ENCODE measurements at places on chromosomes 11 and 22. TPM values are rescaled to one million over a fixed set of nuclear protein-coding genes. Genes with fewer than 3 reads are reported as not detected.

Gene UBE4A
- polyA plus RNA-seq = 21.2 TPM

Gene MUC5AC
- polyA plus RNA-seq = not detected

Gene APOC3
- not detected for polyA plus RNA-seq

Gene SLC16A8
- 2.7 TPM for polyA plus RNA-seq

Gene CARNS1
- 73.3 TPM for polyA plus RNA-seq

Gene ELF5
- polyA plus RNA-seq = not detected

Gene SMIM35
- 0.32 TPM for polyA plus RNA-seq

Gene SYT12
- 0.10 TPM for polyA plus RNA-seq

Gene CALCA
- not detected for polyA plus RNA-seq

Gene FAM83F
- polyA plus RNA-seq = 0.09 TPM

Gene OR52E8
- not detected for polyA plus RNA-seq

Gene TMPRSS13
- 0.19 TPM for polyA plus RNA-seq

Gene MMP12
- polyA plus RNA-seq = not detected

Gene SIDT2
- 37.0 TPM for polyA plus RNA-seq

Gene LIF
- polyA plus RNA-seq = 0.76 TPM

- DNase-seq = no peak
Measured at GRCh38 chr11:88909500-88909899, 156.3 kb downstream of the GRM5 start.

GRCh38 chr11:77340501-77340900, 39.0 kb upstream of the GDPD4 start:
- DNase-seq = no peak

GRCh38 chr11:72231396-72232259, 7.1 kb downstream of the INPPL1 start:
- no peak for DNase-seq

DNA sequence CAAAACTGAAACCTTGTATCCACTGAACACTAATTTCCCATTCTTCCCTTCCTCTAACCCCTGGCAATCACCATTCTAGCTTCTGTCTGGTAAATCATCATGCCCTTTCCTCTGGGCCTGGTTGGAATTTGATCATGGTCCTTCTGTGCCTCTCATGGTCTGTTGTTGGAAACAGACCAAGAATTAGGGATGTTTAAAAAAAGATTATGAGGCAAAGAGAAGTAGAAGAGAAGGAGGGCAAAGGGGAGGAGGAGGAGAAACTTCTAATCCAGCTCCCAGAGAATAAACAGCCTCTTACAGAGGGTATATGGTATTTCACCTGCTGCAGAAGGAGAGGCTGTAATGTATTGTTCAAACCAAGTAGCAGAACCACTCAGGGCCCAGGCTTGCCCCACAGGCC, 10.6 kb downstream of the BCO2 start:
- DNase-seq = no peak

- no peak for DNase-seq
Measured at GRCh38 chr11:46557684-46558151, 36.1 kb downstream of the AMBRA1 start.

DNA sequence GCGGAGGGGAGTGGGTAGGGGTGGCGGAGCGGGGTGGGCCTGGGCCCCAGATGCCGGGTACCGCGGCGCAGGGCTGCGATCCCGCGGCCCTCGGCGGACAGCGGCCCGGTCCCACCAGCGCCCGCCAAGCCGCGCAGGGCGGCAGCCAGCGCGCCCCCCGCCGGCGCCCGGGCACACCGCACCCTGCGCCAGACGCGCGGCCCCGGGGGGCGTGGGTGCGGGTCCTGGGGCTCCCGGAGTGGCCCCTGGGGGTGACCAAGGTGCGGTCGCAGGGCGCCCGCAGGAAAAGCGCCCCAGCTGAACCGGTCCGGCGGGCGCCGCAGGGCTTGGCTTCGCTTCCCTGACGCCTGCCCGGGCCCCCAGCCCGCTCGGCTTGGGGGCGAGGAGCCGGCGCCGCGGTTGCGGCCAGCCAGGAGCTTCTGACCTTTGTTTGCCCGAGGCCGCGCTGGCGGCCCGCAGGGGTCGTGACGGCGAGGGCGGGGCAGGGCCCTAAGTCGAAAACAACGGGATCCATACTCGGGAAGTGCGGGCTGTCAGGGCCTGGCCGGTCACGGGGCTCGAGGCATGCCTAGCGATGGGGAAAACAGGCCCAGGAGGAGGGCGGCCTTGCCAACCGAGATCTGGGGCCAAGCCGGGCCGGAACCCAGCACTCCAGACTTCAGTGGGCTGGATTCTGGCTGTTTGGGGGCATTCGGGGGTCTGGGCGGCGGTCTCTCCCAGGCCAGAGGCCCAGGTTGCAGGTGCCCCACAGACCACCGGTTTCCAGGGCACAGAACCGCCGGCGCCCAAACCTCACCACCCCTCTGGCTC, 581 bp upstream of the AP5B1 start:
- DNase-seq = no peak

GRCh38 chr22:38118182-38118581, 7.7 kb upstream of the BAIAP2L2 start:
- DNase-seq = no peak

GRCh38 chr11:35876786-35877185, 67.1 kb upstream of the LDLRAD3 start:
- no peak for DNase-seq

DNA sequence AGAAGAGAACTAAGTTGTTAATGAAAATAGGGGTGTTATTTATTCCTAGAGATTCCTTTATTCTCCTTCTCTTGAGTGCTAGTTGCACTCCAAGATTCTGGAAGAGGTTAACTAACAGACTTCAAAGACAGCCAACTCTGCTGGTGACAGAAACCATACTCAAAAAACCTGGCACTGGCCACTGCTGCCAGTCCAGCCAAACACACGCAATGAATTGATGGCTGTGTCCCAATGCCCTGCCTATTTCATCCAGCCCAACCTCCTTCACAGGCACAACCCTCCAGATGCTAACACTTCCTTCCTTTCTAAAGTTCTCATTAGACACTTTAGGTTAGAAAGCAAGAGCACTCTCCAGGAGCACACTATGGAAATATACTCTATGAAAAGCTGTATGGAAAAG, 150.8 kb upstream of the C11orf58 start:
- no peak for DNase-seq

- DNase-seq = no peak
Measured at GRCh38 chr11:76210931-76211851, 4.9 kb upstream of the WNT11 start.

DNA sequence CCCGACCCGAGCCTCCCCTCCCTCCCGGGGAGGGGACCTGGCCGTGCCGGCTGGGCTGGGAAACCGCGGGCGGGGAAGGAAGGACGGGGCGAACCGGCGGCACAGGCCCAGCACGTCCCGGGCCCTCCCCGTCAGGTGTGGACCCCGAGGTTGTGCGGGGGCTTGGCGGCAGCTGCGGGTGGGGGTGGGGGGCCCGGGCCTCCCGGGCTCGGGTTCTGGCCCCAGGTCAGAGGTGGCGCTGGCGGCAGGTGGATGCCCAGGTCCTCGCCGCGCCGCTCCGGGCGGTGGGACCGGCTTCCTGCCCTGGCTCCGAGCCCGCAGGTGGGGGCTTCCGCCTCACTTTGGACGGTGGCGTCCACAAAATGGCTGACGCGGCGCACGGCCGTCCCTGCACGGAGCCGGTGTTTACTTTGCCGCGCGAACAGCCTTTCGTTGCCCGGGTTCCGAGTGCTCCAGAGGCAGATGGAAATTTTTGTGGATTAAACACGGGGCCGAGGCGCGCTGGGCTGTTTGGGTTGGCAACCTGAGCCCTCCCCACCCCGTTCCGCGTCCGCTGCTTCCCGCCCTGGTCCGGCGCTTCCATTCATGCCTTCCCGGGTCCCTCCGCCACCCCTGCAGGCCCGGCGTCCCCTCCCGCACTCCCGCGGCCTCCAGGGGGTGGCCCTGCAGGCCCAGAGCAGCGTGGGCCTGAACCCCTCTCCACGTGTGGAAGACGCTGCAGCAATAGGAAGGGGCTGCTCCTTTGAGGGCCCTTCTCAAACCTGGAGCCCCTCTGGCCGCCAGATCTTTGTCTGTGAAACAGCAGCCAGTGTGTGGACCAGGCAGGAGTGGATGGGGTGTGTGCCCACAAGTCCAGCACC, 92.0 kb upstream of the KCNQ1OT1 start:
- no peak for DNase-seq

- DNase-seq = no peak
Measured at GRCh38 chr11:65301491-65302329, 13.0 kb upstream of the CDC42EP2 start.

GRCh38 chr11:1412377-1413095, 22.8 kb downstream of the BRSK2 start:
- DNase-seq = no peak

DNA sequence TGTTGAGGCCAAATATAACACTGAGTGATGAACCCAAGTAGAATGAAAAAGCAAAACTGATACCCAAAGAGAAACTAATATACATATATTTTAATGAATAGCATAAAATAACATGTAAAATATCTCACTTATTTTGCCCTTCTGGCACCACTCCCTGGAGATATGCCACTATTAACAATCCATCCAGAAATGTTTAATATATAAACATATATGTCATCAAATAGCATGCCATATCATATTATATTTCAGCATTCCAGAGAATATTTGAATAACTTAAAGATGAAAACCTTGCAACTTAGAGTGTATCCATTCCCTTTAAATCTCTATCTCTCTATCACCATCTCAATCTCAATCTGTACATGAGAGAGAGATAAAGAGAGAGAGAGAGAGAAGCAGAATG, 1073.3 kb upstream of the RAG2 start:
- no peak for DNase-seq

DNA sequence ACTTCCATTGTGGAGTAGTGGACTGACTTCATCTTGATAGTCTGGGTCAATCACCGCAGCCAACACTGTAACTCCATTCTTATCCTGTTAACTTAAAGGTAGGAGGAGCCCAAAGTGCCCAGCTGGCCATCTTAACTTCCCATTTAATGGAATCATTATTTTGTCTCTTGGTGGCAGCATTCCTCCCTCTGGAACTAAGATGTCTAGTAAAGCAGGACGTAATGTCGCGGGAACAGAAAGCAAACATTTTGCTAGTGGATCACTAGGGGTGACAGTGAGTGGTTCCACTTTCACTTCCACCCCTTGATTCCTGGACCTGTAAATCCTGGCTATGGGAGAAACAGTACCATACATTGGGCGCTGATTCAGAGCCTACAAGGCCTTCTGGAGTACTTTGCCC, 71.4 kb downstream of the GAB4 start:
- no peak for DNase-seq

DNA sequence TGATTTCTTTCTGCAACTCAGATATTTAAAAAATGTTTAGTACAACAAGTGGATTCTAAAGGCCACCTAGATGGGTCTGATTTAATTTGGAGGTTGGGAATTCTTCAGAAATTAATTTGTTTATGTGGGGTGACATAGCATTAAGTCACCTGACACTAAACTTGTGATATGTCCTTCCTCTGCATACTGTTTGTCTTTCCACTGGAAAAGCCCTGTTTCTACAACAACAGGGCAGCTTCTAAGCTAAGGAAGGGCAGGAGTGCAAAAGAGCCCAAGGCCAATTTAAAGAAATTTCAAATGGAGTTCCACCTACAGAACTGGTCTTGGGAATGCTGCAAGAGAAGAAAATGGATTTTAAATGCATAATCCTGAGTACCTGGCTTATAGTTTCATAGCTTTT, 319.2 kb downstream of the SOX6 start:
- no peak for DNase-seq

GRCh38 chr22:39655004-39655579, 84.5 kb downstream of the CACNA1I start:
- DNase-seq = no peak

GRCh38 chr22:50082197-50082715, 3.0 kb downstream of the MLC1 start:
- DNase-seq = no peak

DNA sequence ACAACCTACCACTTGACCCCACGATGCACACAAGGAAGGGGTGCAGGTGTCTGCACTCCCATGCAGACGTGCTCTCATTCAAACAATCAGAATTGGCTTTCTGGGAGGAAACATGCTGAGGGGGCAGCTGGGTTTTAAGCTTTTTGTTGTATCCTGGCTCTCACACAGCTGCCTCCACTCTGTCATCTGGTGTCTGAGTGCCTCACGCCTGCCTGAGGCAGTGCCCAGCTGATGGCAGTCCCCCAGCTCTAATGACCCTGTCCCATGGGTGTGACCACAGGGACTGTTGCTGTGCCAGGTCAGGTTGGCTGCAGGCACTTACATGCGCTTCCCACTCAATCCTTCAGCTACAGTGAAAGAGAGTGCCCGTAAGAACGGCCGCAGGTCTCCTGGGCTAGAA, 53.7 kb downstream of the ARFGAP3 start:
- no peak for DNase-seq

DNA sequence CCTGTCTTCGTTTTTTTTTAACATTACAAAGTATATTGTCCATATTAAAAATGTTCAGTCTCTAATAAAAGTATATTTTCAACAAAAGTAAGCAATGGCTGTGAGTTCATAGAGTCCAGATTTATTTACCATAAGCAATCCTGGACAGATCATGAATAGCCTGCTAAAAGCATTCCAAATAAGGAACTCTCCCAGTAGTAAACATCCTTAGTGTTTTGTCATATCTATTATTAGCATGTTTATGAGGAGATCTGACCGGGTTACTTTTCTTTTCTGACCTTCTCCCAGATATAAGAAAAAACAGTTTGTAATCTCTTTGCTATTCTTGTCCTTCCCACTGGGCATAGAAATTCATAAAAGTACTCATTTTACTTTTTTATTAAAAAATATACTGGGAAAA, 403.9 kb upstream of the ANO3 start:
- no peak for DNase-seq

DNA sequence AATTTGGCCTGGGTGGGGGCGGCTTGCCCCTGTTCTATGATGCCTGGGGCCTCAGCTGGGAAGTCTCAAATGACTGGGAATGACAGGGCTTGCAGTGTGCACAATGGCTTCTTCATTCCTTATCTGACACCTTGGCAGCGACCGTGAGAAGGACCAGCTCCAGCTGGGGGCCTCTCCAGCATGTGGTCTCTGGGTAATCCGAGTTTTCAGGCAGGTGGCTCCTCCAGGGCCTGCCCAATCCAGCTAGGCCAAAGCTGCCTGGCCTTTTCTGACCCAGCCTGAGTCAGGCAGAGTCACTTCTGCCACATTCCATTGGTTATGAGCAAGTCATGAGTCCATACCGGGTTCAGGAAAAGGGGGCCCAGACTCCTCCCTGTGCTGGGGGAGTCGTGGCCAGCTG, 646.0 kb downstream of the OPCML start:
- DNase-seq = no peak

DNA sequence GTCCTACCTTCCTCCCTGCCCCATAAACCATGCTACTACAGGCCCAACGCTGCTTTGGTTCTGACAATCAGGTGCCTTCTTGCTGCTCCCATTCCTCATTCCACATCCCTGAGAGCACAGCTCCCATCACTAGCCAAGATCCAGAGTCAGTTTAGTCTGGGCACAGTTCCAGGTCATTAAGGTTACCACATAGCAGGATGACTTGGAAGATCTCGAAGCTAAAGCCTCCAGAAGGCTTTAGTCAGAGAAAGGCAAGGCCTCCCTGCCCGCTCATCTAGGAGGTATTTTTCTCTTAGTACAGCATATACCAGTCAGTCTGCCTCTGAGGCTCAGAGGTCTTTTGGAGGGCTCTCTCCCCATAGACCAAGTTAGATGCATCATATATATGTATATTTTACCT, 30.3 kb downstream of the TRIM66 start:
- no peak for DNase-seq

Data from forelimb muscle (tissue), 1 donor.